ENCODE measurements at places on chromosomes 1 and 21.

GRCh38 chr21:29187944-29188343, 57.5 kb downstream of the MAP3K7CL start:
- H3K36me3 ChIP-seq, result no peaks in the 10 kb centered on the region
- H3K4me1 ChIP-seq, result peaks cover 10% of the 10 kb centered on the region
- H3K27me3 ChIP-seq, result no peaks in the 10 kb centered on the region
- H3K4me3 ChIP-seq, result no peak overlapping the region

GRCh38 chr1:164783778-164784555, 225.0 kb downstream of the PBX1 start:
- H3K36me3 ChIP-seq, result no peaks in the 10 kb centered on the region
- no peak overlapping the region for H3K4me3 ChIP-seq
- DNase-seq, result no peak

- peaks cover 89% of the 10 kb centered on the region for H3K4me1 ChIP-seq
- peak overlapping the region; percentile 33 for H3K4me3 ChIP-seq
- H3K36me3 ChIP-seq, result peaks cover 23% of the 10 kb centered on the region
Observed at GRCh38 chr1:89589515-89589914, 43.4 kb upstream of the LRRC8C start.

- H3K4me1 ChIP-seq, result no peaks in the 10 kb centered on the region
- no peaks in the 10 kb centered on the region for H3K27me3 ChIP-seq
- no peak overlapping the region for H3K27ac ChIP-seq
- DNase-seq, result no peak
- H3K36me3 ChIP-seq, result no peaks in the 10 kb centered on the region
Observed at GRCh38 chr21:22346576-22346975, 1348.4 kb downstream of the NCAM2 start.

DNA sequence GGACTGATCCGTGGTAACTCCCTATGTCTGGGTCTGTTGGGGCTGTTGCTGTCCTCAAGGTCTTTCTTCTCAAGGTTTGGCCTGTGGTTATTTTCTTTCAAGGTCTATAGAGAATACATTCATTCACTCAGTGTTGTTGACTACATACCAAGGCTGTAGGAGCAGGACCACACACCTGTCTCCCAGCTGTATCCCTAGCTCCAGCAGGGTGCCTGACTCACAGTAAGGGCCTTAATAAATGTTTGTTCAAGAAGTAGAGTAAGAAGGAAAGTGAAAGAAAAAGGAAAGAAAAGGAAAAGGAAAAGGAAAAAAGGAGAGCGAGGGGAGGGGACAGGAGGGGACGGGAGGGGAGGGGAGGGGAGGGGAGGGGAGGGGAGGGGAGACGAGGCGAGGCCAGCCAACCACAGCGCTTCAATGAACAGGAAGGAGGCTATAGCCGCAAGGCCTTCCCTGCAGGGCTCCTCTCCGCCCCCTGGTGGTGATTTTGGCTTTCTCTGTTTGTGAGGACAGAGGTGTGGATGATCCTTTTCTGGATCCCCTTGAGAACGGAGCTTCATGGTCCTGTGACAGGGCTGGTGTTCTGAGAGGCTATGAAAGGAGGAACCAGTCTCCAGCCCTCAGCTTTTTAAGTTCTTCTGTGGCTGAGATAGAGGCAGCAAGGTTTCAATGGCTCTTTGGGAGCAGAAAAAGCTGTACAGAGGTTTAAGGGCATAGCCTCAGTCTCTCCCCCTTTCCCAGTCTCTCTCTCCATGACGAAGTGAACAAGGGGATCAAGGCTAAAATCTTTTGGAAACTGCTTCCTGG, 30.6 kb upstream of the LCE5A start:
- H3K4me3 ChIP-seq, result no peak overlapping the region
- peak; percentile 74 for DNase-seq
- H3K4me1 ChIP-seq, result peaks cover 4% of the 10 kb centered on the region
- peaks cover 3% of the 10 kb centered on the region for H3K36me3 ChIP-seq

- H3K4me3 ChIP-seq, result no peak overlapping the region
- H3K27me3 ChIP-seq, result no peaks in the 10 kb centered on the region
- no peaks in the 10 kb centered on the region for H3K36me3 ChIP-seq
- DNase-seq, result no peak
- no peaks in the 10 kb centered on the region for H3K4me1 ChIP-seq
Observed at GRCh38 chr1:224565186-224565585, 50.9 kb upstream of the CNIH3 start.

DNA sequence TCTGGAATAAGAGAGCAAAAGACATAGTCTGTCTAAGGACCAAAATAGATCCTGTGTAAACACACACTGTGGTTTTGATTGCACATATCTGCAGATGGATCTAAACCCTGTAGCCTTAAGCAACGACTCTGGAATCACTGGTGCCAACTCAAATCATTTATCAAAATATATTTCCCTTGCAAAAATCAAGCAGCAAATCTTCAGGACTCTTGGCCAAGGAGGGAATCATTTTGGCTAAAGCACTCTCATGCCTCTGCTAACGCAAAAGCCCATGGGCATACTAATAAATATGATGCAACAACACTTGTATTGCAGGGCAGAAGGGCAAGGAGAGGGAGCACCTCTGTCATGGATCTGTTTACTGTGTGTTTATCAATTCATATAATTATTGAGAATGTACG, 155.4 kb upstream of the DUSP10 start:
- no peak for DNase-seq
- H3K27me3 ChIP-seq, result no peaks in the 10 kb centered on the region
- H3K4me3 ChIP-seq, result no peak overlapping the region
- no peaks in the 10 kb centered on the region for H3K36me3 ChIP-seq
- no peaks in the 10 kb centered on the region for H3K4me1 ChIP-seq

DNA sequence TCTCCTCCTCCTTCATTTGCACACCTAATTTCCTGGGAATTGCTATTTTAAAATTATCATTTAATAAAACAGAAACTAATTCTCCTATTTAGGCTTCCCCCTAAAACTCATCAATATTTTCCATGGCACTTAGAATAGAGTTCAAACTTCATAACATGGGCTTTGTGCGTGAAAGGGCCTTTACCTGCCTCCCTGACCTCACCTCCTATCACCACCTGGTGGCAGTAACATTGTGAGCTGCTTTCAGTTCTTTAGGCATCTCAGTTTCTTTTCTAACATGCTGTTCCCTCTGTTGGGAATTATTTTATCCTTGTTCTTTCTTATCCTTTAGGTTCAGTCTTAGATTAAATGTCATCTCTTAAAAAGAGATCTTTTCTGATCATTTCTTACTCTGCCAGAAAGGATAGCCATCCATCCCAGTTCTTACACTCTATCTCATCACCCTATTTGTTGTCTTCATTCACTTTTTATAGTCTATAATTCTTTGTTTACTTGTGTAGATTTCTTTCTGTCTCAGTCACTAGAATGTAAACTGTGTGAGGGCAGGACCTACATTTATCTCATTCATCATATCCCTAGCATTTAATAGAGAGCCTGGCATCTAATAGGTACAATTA, 133.8 kb upstream of the KIAA1614 start:
- no peak overlapping the region for H3K4me3 ChIP-seq
- H3K27me3 ChIP-seq, result no peaks in the 10 kb centered on the region
- DNase-seq, result no peak
- no peaks in the 10 kb centered on the region for H3K36me3 ChIP-seq
- H3K27ac ChIP-seq, result no peak overlapping the region

- peaks cover 8% of the 10 kb centered on the region for H3K36me3 ChIP-seq
- peak overlapping the region; percentile 81 for H3K4me3 ChIP-seq
- H3K4me1 ChIP-seq, result peaks cover 80% of the 10 kb centered on the region
- no peaks in the 10 kb centered on the region for H3K27me3 ChIP-seq
Observed at GRCh38 chr21:33238146-33238545, 8.4 kb downstream of the IFNAR2 start.

DNA sequence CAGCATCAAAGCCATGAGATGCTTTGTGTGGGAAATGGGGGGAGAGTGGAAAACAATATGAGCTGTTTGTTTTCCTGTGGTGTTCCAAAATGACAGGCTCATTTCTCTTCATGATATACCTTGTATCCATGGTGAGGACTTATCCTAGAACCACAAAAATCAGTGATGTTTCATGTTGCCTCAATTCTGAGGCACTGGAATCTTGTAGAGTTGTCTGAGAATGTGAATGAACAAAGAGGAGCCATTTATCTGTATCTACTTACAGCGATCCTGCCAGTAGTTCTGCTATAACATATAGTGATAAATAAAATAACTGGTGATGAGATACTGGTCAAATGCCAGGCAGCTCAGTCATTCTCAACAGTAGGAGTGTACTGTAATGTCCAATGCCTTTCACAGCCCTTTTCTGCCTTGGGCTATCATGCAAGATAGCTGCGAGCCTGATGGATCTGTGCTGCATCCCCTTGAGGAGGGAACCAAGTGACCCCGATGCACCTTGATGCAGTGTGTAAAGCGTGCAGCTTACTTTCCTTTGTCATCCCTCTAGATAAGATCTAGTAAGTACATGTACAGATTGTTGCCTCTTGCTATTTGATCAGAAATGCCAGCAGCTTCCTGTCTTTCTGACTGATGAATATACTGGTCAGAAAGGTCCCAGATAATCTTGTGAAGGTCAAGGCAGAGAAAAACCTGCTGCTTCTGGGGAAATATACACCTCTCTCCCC, 52.8 kb downstream of the SLC44A3 start:
- H3K4me1 ChIP-seq, result peaks cover 7% of the 10 kb centered on the region
- H3K36me3 ChIP-seq, result no peaks in the 10 kb centered on the region
- no peak for DNase-seq
- no peaks in the 10 kb centered on the region for H3K27me3 ChIP-seq
- H3K4me3 ChIP-seq, result no peak overlapping the region

GRCh38 chr1:210558302-210558701, 229.6 kb downstream of the HHAT start:
- H3K4me1 ChIP-seq, result no peaks in the 10 kb centered on the region
- no peak overlapping the region for H3K4me3 ChIP-seq
- H3K36me3 ChIP-seq, result no peaks in the 10 kb centered on the region
- DNase-seq, result no peak
- peaks cover 10% of the 10 kb centered on the region for H3K27me3 ChIP-seq

DNA sequence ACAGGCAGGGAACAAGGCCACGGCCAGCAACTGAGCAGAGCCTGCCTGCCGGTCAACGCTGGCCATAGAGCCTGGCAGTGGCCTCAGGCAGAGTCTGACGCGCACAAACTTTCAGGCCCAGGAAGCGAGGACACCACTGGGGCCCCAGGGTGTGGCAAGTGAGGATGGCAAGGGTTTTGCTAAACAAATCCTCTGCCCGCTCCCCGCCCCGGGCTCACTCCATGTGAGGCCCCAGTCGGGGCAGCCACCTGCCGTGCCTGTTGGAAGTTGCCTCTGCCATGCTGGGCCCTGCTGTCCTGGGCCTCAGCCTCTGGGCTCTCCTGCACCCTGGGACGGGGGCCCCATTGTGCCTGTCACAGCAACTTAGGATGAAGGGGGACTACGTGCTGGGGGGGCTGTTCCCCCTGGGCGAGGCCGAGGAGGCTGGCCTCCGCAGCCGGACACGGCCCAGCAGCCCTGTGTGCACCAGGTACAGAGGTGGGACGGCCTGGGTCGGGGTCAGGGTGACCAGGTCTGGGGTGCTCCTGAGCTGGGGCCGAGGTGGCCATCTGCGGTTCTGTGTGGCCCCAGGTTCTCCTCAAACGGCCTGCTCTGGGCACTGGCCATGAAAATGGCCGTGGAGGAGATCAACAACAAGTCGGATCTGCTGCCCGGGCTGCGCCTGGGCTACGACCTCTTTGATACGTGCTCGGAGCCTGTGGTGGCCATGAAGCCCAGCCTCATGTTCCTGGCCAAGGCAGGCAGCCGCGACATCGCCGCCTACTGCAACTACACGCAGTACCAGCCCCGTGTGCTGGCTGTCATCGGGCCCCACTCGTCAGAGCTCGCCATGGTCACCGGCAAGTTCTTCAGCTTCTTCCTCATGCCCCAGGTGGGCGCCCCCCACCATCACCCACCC, at the start of gene TAS1R3:
TAS1R3 (plus strand) TSS at position 213 of the 898 bp plus-strand sequence; CDS start at position 279, 66 bp downstream.
- no peak within 1 kb of the TSS for H3K27ac ChIP-seq
- H3K27me3 ChIP-seq, result no peaks in the 10 kb centered on the region
- H3K36me3 ChIP-seq, result no peaks in the 10 kb centered on the region
- DNase-seq, result no peak
- H3K4me3 ChIP-seq, result no peak within 1 kb of the TSS
- peaks cover 2% of the 10 kb centered on the region for H3K4me1 ChIP-seq

- no peak overlapping the region for H3K4me3 ChIP-seq
- no peaks in the 10 kb centered on the region for H3K36me3 ChIP-seq
- H3K27ac ChIP-seq, result no peak overlapping the region
- DNase-seq, result no peak
- H3K27me3 ChIP-seq, result no peaks in the 10 kb centered on the region
Observed at GRCh38 chr21:38544661-38545060, 46.4 kb upstream of the ERG start.

DNA sequence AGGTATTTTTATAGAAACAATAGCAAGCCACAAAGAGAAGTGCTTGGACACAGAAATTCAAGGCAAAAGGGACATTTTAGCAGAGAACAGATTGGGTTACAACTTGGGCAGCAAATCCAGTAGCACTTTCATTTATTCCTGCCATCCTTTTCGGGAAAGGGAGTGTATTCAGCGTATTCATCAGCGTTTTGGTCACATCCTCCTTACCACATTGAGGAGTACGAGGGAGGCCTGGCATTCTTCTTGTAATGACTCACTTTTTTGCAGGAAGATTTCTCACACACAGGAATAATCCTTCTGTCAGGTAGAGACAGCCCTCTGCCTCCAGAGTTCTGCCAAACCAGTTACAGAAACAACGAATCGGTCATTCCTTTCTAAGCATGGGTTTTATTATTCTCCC, 18.1 kb upstream of the FAM78B start:
- no peak overlapping the region for H3K27ac ChIP-seq
- no peaks in the 10 kb centered on the region for H3K36me3 ChIP-seq
- H3K4me1 ChIP-seq, result no peaks in the 10 kb centered on the region

DNA sequence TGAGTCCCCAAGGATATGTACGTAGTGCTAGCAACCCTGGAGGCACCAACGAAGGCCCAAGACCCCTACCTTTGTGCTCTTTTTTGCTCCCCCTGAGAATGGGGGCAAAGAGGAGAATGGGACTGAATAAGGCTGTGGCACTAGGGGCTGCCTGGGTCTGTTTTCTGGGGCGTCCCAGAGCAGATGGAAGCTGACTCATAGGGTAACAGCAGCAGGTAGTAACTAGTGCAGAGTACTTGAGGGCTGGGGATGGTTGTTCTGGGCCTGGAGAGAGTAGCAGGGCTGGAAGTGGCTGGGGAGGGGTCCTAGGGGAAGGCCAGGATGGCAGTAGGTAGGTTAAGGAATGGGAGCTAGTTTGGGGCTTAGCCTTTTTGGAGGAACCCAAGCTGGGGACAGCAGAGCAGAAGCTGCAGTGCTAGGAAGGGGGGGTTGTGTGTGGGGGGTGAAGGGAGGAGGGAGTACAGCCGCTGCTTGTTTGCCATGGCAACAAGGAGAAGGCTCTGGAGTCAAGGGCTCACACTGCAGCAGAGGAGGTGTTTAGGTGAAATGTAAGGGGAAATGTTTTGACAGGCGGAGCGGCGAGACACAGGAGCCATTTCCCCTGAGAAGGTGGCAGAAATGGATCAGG, 1.8 kb downstream of the NCDN start:
- H3K36me3 ChIP-seq, result peaks cover 2% of the 10 kb centered on the region
- H3K4me1 ChIP-seq, result peaks cover 68% of the 10 kb centered on the region
- peak overlapping the region; percentile 25 for H3K4me3 ChIP-seq
- H3K27me3 ChIP-seq, result no peaks in the 10 kb centered on the region
- no peak for DNase-seq

Measured in activated T-cell treated with anti-CD3 and anti-CD28 coated beads, Interleukin-2, amount 50 U/mL, for 72 hours (primary cell).